Keratinocyte (primary cell): ENCODE measurements at places on chromosomes 7 and 10. TPM values are rescaled to one million over a fixed set of nuclear protein-coding genes. Genes with fewer than 3 reads are reported as not detected.

- DNase-seq, result no peak
Observed at GRCh38 chr10:126930883-126931503, 25.8 kb downstream of the DOCK1 start.

- DNase-seq, result no peak
Observed at GRCh38 chr7:101287032-101287431, 34.6 kb downstream of the IFT22 start.

DNA sequence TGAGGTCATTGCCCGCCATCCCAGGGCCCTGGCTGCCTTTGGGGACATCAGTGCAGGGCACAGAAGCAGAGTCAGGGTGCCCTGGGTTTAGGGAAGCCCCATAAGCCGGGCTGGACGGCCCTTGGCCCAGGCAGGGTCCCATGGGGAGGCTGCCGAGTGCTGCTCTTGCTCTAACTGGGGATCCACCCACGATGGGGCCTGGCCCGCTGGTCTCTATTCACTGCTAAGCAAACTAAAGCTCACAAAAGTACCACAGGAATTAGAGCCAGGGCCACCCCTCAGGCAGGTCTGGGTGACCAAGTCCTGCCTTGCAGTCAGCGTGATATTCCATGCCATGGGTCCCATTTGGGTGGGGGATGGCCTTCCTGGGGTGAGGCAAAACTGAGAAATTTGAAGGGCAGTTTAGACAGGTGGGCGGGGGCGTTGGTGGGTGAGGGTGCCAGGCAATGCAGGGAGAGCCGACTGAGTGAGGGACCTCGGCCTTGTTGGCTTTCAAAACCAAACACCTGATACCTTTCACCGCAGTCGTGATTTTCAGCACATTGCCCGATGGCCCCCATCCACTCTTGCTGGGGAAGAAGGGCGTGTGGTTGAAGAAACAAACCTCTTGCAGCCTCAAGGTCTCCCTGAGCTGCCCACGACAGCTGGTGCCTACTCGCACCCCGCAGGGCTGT is 92.8 kb upstream of the PPIF start:
- no peak for DNase-seq

- no peak for DNase-seq
Observed at GRCh38 chr7:19290066-19290465, 144.8 kb upstream of the FERD3L start.

GRCh38 chr10:126639084-126639483 is 31.4 kb downstream of the C10orf90 start:
- no peak for DNase-seq

DNA sequence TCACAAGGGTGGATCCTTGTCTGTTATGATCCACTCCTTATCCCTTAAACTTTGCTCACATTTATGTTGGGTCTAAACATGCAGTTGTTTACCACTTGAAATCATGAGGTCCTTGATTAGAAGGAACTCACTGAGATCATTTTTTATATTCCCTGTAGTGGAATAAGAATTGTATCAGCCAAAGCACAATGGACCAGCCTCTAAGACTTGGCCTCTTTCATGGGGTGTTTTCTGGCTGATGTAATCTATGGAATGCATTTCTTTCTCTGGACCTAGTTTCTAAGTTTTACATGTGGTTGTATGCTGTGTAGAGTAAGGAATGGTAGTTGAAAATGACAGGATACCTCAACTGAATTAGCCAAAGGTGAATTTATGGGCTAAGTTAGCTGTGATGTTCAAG is 376.6 kb downstream of the SORCS3 start:
- no peak for DNase-seq

- DNase-seq, result no peak
Observed at GRCh38 chr7:18570441-18570840, 74.9 kb downstream of the HDAC9 start.

- no peak for DNase-seq
Observed at GRCh38 chr7:107338080-107338479, 131.8 kb upstream of the GPR22 start.

DNA sequence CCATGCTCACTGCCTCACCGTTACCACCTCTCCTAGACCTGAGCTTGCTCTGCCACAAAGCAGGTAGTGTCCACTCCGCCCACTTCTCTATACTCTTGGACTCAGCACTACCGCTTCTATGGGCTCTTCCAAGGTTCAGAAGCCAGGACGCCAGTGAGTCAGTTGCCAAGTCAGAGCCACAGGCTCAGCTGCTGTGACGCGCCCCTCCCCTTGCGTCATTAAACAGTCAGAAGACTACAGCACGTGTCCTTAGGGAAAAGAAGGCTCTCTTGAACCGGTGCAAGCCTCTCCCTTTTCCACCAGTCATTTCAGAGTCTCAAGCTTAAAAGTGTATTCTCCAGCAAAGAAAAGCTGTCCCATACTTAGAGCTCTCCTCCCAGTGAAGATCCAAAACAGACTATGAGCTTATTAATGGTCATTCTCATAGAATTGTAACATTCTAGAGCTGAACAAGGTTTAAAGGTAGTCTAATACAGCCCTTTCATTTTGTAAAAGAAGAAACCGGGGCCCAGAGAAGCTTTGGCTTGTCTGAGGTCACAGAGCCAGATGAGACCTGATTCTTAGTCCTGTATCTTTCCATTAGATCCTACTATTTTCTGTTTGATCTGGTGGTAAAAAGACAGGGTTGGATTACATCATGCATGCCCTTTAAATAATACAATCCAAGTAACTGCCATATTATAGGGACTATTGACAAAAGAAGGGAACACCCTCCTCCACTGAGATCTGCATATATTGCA is 40.9 kb upstream of the MET start:
- DNase-seq, result peak; percentile 88

- DNase-seq, result no peak
Observed at GRCh38 chr7:50467817-50468610, 17.9 kb upstream of the FIGNL1 start.

GRCh38 chr10:55627501-55628051 is 733.5 kb downstream of the ZWINT start:
- no peak for DNase-seq

GRCh38 chr10:22464966-22465629 is 119.8 kb downstream of the SPAG6 start:
- DNase-seq, result no peak

GRCh38 chr7:130154501-130155317 is 50.5 kb downstream of the TMEM209 start:
- no peak for DNase-seq

- DNase-seq, result no peak
Observed at GRCh38 chr7:7274782-7275181, 92.4 kb downstream of the C1GALT1 start.

DNA sequence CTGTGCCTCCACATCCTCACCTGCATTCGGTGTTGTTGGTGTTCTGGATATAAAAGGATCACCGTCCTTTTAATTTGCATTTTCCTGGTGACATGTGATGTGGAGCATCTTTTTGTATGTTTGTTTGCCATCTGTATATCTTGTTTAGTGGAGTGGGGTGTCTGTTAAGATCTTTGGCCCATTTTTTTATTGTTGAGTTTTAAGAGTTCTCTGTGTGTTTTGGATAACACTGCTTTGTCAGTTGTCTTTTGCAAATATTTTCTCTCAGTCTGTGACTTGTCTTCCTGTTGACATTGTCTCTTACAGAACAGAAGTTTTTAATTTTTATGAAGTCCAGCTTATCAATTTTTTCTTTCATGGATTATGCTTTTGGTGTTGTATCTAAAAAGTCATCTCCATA is 38.5 kb downstream of the DYNC2I1 start:
- no peak for DNase-seq

DNA sequence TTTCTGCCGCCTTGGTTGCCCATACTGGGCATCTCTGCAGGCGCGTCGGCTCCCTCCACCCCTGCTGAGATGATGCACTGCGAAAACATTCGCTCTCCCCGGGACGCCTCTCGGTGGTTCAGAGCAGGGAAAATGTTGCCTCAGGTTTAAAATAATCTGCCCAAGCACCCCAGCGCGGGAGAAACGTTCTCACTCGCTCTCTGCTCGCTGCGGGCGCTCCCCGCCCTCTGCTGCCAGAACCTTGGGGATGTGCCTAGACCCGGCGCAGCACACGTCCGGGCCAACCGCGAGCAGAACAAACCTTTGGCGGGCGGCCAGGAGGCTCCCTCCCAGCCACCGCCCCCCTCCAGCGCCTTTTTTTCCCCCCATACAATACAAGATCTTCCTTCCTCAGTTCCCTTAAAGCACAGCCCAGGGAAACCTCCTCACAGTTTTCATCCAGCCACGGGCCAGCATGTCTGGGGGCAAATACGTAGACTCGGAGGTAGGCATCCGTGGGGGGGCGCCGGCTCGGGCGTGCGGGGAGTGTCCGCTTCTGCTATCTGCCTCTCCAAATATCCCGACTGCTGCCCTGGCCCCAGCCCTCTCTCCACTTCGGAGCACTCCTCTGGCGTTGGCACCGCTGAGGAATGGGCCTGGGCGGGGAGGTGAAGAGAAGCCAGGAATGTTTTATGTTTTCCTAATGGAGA is at the start of gene CAV1:
TSS of gene CAV1 (plus strand) at position 428 of the 689 bp plus-strand sequence. CDS start at position 455, 27 bp downstream.
- no peak for DNase-seq

DNA sequence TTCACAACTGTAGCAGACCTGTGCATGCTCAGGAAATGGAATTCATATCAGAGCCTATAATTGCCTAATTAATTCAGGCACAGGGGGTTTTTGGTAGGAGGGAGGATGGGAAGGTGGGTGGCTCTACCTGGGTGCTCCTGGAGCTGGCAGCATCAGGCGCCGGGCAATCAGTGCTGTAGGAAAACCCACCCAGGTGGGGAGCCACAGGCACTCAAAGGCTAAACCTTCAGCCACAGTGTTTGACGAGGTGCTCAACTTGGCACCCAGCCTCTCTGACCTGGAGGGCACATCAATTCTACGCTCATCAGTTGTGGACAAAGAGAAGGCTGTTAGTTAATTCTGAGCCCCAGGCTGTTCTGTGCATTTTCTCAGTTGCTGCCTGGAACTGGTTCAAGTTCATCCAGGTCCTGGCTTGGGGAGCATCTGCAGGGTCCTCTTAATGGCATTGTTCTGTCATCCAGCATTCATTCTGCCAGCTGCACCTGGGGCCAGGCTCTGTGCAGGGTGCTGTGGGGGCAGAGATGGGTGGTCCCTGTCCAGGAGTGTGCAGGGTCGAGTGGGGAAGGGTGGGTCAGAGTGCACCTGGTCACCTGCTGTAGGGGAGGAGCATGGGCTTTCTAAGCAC is 54.1 kb upstream of the NPTX2 start:
- DNase-seq, result no peak

- DNase-seq, result no peak
Observed at GRCh38 chr10:33616956-33617355, 282.5 kb upstream of the NRP1 start.

DNA sequence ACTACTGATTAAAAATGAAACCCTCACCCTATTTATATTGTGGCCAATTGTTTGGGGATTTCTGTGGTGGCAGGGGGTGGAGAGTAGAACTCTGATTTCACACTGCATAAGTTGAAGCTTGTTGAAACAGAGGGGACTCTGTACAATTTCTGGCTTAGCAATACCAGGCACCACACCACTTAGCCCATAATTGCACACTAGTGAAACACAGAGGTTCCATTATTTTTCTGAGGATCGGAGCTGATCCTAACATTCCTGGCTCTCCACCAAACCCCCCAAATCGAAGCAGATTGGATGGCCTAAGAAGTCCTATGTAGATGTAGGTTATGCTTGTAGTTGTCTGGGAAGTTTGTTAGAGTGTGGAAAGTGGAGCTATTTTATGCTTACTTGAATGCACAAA is 47.0 kb downstream of the PTN start:
- no peak for DNase-seq

DNA sequence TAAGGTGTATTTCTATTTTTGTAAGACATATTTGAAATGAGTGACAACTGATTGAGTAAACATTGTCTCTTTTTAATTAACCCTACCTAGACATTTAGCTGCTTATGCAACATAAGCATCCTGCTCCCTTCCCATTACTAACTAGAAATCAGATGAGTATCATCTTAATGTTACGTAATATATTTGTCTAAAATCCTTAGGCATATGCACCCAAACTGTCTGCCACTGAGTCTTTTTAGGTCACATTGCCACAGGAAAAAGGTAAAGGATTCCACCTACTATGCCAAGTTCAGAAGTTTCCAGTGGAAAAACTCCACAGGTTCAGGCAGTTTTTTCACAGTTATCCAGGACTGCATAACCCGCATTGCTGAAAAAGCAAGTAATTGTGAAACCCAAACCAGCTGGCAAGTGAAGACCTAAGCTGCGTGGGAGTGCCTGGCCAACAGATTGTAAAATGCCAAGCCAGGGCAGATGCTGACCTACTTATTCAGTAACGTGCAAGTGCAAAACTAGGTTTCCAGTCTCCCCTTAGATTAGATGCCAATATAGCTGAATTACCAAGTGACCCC is 983.7 kb downstream of the GATA3 start:
- no peak for DNase-seq

- no peak for DNase-seq
Observed at GRCh38 chr10:48439031-48439430, 132.6 kb downstream of the MAPK8 start.

DNA sequence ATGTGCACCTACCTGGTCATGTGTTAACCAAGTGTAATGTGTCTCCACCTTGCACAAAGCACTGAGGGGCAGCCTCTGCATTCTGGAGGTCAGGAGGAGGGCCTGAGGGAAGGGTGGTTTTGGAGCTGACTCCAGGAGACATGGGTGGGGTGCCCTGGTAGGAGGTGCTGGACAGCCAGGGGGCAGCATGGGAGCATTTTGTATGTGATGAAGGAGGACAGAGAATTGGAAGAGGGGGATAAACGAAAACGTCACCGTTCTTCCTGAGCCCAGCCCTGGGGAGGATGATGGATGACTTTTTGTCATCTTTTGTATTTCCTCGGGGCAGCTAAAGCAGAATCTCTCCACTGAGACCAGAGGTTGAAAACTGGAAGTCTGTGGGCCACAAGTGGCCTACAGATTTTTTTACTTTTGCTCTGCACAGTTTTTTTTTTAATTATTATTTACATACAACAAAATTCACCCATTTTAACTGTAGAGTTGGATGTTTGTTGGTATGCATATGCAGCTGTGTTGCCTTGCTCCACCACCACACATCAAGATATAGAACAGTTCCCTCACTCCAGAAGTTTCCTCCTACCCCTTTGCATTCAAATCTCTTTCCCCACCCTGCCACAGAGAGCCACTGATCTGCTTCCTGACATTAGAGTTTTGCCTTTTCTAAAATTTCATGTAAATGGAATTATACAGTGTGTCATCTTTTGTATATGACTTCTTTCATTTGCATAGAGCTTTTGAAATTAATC is 242.5 kb downstream of the VTI1A start:
- no peak for DNase-seq

- no peak for DNase-seq
Observed at GRCh38 chr7:104442481-104442880, 114.1 kb downstream of the LHFPL3 start.

LLCFC1 gene
- polyA plus RNA-seq, result not detected in 3 replicates

KIAA1549 gene
- 0.70 to 1.6 TPM (median 1.1 TPM) in 3 replicates for polyA plus RNA-seq

ERVW-1 gene
- not detected in 3 replicates for polyA plus RNA-seq

HOXA1 gene
- polyA plus RNA-seq, result 5.2 to 12.5 TPM (median 11.9 TPM) in 3 replicates

TMEM184A gene
- 1.6 to 15.6 TPM (median 2.9 TPM) in 3 replicates for polyA plus RNA-seq

AOC1 gene
- not detected in 3 replicates for polyA plus RNA-seq

FAM20C gene
- polyA plus RNA-seq, result 3.8 to 9.7 TPM (median 4.3 TPM) in 3 replicates

CLRN3 gene
- polyA plus RNA-seq, result not detected in 3 replicates
